Effector memory CD4-positive, alpha-beta T cell (primary cell): ENCODE measurements at places on chromosomes 12 and 14.

- no peak for DNase-seq
These were observed 265.9 kb downstream of the ITPR2 start for GRCh38 chr12:26567126-26567525.

DNA sequence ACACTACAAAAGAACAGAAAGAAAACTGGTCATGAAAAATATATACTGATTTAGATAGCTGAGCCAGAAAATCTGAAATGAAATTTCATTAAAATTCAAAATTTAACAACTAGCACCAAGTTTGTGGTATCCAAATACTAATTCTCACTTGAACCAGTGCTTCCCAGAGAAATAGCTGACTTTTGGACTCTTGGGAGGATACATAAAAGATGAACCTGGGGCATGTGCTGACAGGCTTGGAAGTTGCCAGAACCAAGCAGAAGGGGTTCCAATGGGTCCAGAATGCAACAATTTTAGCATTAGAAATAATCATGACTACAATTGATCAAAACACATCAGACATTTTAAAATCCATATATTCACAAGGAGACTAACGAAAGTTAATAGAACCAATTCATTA is 175.0 kb downstream of the MDGA2 start:
- no peak for DNase-seq

GRCh38 chr14:94938016-94938415 is 168.1 kb upstream of the GSC start:
- no peak for DNase-seq

DNA sequence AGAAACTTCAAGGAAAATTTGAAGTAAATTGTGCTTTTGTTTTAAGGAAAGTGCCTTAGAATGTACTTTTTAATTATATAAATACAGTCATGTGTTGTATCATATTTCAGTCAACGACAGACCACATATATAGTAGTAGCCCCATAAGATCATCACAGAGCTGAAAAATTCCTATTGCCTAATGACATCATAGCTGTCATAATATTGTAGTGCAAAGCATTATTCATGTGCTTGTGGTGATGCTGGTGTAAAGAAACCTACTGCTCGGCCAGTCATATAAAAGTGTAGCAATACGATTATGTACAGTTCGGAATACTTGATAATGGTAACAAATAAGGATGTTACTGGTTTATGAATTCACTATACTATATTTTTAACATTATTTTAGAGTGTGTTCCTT is 198.9 kb upstream of the SLC16A7 start:
- DNase-seq, result no peak

- DNase-seq, result no peak
These were observed 8.6 kb downstream of the WDR89 start for GRCh38 chr14:63632932-63633514.

GRCh38 chr12:52005903-52006703 is 643 bp upstream of the TAMALIN start:
- no peak for DNase-seq

DNA sequence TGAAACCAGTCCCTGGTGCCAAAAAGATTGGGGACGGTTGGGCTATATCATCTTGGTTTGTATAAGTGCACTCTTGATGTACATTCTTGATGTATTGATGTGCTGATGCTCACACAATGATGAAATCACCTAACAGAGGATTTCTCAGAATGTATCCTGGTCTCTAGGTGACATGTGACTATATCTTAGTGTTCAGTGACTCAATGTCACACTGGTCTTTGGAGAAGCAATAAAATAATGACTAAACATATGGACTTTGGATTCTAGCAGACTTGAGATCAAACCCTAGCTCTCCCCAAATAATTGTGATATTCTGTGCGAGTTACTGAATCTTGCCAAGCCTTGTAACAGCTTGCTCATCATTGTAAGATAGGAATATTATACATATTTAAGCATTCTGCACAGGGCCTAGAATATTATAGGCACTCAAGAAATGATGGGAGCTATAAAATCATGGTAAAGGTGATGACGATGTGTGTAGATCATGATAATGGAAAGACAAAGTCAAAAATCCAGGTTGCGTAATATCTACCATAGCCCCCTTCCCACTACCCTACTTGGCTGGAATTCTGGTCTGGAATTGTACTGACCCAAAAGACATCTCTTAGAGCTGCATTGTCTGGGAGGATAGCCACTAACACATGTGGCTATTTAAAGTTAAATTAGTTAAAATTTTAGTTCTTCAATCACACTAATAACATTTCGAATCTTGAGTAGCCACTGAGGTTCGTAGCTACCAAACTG is 117.6 kb upstream of the PWP1 start:
- DNase-seq, result no peak

- DNase-seq, result peak; percentile 7
These were observed 11.1 kb downstream of the ACTN1 start for GRCh38 chr14:68968051-68968450.

DNA sequence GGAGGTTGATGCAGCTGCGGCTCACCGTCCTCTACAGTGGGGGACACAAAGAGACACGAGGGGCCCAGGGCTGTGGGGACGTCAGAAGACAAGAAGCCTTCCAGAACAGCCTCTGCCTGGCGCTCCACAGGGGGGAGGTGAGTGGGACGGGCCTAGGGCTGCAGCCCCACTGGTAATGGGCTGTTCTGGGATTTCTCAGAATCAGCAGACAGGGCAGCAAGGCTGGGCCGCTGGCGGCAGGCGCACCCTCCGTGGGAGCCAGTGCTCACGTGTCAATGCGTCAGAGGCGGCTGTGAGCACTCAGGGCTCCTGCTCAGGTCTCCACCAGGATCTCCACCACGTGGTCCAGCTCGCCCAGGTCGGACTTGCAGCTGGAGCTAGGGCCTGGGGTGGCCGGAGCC is 10.0 kb downstream of the CDCA4 start:
- no peak for DNase-seq

DNA sequence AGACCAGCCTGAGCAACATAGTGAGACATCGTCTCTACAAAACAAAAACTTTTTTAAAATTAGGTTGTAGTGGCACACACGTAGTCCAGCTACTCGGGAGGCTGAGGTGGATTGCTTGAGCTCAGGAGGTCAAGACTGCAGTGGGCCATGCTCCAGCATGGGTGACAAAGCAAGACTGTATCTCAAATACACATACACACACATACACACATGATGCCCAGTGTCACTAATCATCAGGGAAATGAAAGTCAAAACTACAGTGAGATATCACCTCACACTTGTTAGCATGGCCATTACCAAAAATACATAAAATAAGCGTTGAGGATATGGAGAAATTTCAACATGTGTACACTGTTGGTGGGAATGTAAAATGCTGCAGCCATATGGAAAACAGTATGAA is 33.2 kb upstream of the KICS2 start:
- no peak for DNase-seq

- no peak for DNase-seq
These were observed 7.1 kb upstream of the MYH6 start for GRCh38 chr14:23414906-23415820.

GRCh38 chr14:58238252-58239243 is 6.1 kb upstream of the PSMA3 start:
- no peak for DNase-seq

- DNase-seq, result no peak
These were observed 98.2 kb downstream of the ADAMTS20 start for GRCh38 chr12:43453761-43454160.

- no peak for DNase-seq
These were observed 11.5 kb downstream of the LIMA1 start for GRCh38 chr12:50271724-50272247.

GRCh38 chr14:62143245-62143644 is 381.0 kb downstream of the SNAPC1 start:
- DNase-seq, result no peak

- no peak for DNase-seq
These were observed 15.1 kb downstream of the NCKAP5L start for GRCh38 chr12:49813131-49813530.

DNA sequence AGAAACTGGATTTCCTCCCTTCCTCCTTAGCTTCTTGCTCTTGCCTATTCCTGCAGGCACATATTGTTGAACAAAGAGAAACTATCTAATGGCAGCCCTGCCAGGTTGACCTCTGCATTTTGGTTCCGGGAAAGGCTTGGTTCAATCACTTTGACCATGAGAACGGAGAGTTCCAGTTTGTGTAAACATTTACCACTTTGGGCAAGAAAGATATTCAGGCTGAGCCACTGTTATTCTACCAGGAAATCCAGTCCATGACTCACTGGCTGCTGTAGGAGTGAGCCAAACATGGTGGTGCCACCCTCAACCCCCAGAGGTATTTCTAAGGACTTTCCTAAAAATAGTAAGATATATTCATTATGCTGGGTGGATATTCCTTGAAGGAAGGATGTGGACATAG is 242.2 kb upstream of the OR4E1 start:
- no peak for DNase-seq

GRCh38 chr12:26510354-26510674 is 314.9 kb downstream of the SSPN start:
- no peak for DNase-seq

GRCh38 chr14:88164906-88165534 is 158.0 kb downstream of the KCNK10 start:
- DNase-seq, result no peak

DNA sequence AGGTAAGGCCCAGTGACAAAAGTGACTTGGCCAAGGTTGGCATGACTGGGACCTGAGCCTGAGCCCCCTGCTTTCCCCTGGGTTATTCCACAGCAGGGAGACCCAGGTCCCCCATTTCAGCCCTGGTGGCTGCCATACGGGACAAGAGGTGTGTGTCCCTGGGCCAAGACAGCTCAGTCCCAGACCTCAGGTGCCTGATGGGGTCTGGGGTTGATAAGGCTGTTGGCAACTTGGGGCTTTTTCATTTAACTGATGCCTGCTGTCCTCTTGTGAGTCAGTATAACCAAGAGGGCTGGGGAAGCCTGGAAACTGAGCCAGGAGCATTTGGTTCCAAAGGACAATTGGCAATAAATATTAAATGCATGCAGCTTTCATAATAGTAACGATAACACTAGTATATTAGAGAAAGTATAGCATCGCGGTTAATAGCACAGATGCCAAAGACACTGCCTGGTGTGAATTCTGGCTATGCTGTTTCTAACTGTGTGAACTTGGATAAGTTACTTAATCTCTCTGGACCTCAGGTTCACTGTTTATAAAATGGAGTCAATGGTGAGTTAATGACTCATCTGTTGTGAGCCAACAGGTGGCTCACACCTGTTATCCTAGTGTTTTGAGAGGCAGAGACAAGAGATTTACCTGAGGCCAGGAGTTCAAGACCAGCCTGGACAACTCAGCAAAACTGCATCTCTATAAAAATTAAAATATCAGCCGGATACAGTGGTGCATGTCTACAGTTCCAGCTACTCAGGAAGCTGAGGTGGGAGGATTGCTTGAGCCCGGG is 898 bp downstream of the SDSL start:
- no peak for DNase-seq

- DNase-seq, result no peak
These were observed 1918.5 kb upstream of the FLRT2 start for GRCh38 chr14:83611491-83611890.

- no peak for DNase-seq
These were observed 476.3 kb downstream of the LRIG3 start for GRCh38 chr12:58443981-58444371.

DNA sequence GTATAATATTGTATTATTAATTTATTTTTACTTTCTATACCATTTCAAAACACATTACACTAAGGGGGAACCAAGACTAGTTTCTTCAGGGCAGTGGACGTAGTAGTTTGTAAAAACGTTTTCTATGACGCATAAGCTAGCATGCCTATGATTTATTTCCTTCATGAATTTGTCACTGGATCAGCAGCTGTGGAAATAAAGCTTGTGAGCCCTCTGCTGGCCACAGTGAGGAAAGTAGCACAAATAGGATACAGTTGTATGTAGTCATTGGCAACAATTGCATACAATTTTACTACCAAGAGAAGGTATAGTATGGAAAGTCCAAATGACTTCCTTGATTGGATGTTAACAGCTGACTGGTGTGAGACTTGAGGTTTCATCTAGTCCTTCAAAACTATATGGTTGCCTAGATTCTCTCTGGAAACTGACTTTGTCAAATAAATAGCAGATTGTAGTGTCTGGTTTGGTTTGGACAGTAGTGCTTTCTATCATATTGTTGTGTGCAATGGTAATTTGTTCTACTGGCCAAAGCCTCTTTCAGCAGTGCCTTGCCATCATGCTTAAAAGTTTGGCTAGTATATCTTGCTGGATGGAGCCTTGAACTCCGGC is 24.3 kb upstream of the PLEKHD1 start:
- DNase-seq, result peak; percentile 29

GRCh38 chr14:21078287-21078686 is 8.2 kb downstream of the ARHGEF40 start:
- no peak for DNase-seq
